CD4-positive, alpha-beta T cell treated with Interferon gamma for 1 hour (primary cell): ENCODE measurements at places on chromosomes 2 and 18.
A peak's percentile ranks its signal among the peaks of the same experiment; 100 is the strongest.

- DNase-seq: peak; percentile 56
These were observed 73.8 kb downstream of the HDAC4 start for GRCh38 chr2:239326831-239327535.

GRCh38 chr18:36274083-36274715 is 23.3 kb upstream of the FHOD3 start:
- no peak for DNase-seq

GRCh38 chr2:27099334-27099955 is 12.9 kb downstream of the KHK start:
- DNase-seq: no peak

GRCh38 chr18:48133671-48134251 is 203.3 kb upstream of the SMAD2 start:
- no peak for DNase-seq

- DNase-seq: no peak
These were observed 24.9 kb downstream of the CERS6 start for GRCh38 chr2:168480825-168481585.

GRCh38 chr2:29509397-29509796 is 394.2 kb downstream of the CLIP4 start:
- DNase-seq: no peak

DNA sequence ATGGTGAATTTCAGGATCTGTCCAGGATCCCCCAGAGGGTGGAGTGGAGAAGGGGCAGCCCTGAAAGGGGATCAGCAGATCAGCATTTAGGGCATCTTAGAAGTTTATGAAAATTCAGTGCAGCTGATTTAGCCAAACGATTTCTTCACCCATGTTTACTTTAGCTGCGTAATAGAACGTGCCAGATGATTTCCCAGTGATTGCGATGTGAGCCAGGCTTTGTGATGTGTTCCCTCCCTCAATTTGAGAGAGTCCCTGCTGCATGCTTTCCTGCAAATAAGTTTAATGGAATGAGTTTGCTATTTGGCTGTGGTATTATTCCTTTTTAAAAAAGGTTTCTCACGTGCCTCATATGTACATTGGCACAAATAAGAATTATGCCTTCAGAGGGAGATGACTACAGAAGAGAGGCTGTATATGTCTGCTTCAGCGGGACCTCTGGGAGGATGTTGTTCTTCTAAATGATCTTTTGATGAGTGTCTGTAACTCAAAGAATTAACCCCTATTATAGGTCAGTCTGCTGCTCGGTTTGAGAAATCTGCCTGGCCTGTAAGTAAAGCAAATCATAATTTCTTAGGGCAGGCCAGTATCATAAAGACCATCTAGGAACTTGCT is 111.9 kb downstream of the MRO start:
- no peak for DNase-seq

DNA sequence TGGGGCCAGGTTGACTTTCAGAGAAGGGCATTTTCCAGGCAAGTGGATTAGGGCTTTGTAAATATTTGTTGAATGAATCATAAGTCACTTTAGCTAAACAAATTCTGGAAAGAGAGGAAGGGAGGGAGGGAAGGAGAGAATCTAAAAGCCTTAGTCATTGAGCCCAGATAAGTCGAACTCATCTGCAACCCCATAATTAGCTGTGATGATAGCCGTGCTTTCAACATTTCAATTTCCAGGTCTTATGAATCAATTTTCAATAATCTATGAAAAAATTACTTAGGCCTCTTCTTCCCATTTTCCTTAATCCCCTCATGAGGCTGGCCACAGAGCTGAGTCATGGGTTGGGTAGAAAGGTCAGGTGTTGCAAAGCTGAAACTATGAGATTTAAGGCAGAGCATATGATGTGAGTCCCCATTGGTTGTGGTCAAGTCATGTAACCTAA is 111.9 kb upstream of the MAPRE2 start:
- DNase-seq: no peak

GRCh38 chr2:12320027-12320734 is 396.6 kb upstream of the TRIB2 start:
- no peak for DNase-seq

- DNase-seq: no peak
These were observed 90.2 kb upstream of the SPATS2L start for GRCh38 chr2:200216310-200216709.

DNA sequence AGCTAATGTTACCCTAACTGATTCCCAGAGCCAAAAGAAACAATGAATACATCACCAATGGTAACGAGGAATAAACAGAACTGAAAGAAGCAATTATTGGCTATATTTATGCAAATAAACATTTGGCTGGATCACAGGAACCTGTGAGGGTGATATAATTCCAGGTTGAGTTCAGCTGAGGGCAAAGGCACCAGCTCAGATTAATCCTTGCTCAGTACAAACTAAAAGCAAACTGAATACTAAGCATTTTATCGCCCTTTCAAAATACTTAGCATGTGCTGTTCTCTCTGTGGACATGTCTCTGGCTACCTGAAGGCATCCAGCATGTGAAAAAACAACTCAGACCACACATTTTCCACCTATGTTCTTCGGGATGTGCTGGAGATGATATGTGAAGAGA is 791.7 kb downstream of the METTL4 start:
- no peak for DNase-seq

- no peak for DNase-seq
These were observed 232.7 kb upstream of the COPS8 start for GRCh38 chr2:236852977-236853374.

DNA sequence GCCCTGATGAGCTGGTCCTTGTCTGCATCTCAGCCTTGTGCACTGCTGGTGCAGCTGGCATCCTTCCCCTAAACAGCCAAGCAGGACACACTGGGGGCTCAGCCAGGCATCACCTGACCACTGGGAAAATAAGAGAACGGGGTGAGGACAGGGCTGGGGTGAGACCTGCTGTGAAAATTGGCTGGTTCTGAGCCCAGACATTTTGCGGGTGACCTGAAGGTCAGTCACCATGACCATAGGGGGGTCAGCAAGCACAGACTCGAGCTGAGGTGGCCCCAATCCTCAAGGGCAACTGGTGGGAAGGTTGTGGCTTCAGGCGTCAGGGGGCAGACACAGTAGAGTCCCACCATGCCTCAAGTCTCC is 144.9 kb upstream of the TWIST2 start:
- DNase-seq: no peak

DNA sequence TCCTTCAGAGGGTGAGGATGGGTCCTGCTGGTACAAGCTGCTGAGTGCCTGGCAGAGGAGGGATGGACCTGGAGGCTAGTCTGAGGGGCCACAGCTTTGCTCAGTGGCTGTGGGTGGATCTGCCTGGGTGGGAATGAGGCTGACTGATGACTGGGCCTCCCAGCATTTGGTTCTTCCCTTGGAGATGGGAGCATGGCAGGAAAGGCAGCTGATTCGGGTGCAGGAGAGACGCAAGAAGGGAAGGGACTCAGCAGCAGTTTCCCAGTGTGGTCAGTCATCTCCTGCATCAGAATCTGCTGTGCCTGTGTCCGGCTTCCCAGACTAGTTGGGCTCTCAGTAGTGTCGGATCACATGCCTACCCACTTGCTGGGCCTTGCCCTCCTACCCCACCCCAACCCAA is 7.3 kb downstream of the WIPF1 start:
- no peak for DNase-seq

- DNase-seq: no peak
These were observed 16.2 kb upstream of the MBD2 start for GRCh38 chr18:54240629-54241107.

DNA sequence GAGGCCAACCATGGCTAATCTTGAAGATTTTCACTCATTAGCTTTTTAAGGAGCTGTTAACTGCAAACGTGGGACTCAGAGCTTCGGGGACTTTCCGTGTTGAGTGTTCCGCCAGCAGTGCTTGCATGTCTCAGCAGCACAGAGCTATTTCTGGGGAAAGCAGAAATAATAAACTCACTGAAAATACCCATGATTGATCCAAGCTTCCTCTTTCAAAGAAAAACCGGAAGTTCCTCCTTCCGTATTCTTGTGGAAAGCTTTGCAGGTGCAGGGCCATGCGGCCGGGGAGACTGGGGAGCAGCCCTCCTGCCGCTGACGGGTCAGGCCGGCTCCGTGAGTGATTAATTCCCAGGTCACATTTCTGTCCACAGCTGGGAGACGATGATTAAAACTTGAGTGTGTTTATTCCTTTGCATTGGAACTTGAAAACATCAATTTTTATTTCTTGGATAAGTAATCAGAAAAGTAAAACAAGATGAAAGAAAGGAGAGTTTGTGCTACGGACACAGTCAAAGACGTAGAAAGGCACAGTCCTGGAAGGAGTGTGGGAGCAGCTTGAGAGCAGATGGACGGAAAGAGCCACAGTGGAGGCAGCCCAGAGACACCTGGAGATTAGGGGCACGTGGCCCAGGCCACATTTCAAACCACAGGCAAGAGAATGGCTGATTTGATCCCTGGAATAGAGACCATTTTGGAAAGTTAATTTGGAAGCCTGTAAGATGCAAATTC is 54.2 kb upstream of the CTDP1 start:
- DNase-seq: peak; percentile 61

GRCh38 chr2:69123182-69123581 is 110.2 kb downstream of the ANTXR1 start:
- DNase-seq: no peak

- DNase-seq: no peak
These were observed 37.2 kb downstream of the ITGA6 start for GRCh38 chr2:172464400-172465129.

DNA sequence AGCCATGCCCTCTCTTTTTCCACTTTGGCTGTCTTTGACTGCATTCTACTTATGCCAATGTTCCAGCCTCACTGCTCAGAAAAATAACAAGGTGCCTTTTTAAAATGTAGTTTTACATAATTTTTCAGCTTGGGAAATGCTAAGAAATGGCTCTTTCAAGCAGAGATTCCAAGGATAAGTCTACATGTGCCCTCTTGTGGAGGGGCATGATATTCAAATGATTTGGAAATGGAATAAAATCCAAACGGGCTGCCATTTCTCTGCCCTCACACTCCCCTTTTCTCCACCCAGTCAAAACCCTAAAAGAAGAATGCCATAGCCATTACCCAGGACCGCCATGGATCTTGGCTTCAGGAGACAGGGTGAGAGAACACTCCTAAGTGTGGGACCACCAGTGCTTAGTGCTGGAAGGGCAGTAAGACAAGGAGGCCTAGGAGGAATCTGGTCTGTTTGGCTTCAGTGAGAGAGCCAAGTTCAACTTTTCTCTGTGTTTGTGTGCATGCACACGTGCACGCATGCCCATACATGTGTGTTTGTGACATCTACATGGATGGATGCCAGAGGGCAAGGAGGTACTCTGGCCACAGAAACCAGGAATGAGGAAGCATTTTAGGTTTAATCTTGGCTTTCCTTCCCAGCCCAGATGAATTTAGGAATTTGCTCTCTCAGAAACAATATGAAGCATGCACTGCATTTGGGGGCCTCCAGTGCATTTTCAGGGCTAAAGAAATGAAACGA is 174.0 kb upstream of the SLC14A2 start:
- no peak for DNase-seq

- DNase-seq: no peak
These were observed 27.3 kb upstream of the INHBB start for GRCh38 chr2:120318626-120319025.

- DNase-seq: no peak
These were observed 190.6 kb upstream of the SPRED2 start for GRCh38 chr2:65622951-65623535.

GRCh38 chr2:88114889-88115288 is 13.0 kb downstream of the FABP1 start:
- no peak for DNase-seq

- no peak for DNase-seq
These were observed 40.1 kb upstream of the NPAS2 start for GRCh38 chr2:100779908-100780202.

DNA sequence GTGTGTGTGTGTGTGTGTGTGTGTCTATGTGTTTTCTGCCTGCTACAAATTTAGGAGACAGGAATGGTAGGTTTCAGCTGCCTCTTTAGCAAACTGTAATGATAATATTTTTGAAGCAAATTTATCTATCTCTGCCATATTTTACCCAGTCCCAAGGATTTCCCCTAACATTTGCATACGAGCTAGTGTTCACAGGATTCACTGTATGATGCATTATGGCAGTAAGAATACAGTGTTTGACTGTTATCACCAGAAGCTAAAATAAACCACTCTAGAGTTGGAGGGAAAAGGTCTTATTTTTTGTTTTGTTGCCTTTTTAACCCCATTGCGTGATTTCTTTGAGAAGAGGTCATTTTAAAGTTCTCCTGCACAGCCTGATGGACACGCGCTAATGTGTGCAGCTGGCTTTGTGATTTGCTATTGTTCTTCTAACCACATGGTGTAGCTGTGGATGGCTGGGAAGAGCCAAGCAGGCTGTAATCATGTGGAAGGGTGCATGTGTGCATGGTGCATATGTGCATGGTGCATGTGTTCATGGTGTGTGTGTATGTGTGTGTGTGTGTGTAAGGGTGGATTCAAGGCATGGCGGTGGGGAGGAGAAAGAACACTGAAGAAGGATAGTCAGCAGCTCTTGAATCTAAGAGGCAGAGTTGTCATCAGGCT is 62.4 kb downstream of the PLB1 start:
- no peak for DNase-seq

GRCh38 chr18:74534981-74535649 is 815 bp downstream of the CNDP1 start:
- no peak for DNase-seq

DNA sequence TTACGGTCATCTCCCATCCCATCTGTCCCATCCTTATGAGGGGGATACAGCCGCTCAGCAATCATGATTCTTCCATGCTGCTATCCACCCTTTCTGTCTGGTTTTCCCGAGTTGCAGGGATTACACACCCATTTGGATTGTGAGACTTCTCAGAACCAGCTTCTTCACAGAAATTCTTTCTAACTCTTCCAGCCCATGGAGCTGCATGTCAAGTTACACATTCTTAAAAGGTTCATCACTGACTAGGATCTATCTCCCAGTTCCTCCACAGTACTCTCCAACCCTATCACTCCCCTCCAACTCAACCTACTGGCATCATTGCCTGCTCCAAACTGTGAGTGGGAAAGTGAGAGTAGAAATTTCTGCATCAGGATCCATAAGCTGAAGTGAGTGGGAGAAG is 558.2 kb upstream of the TNP1 start:
- no peak for DNase-seq

DNA sequence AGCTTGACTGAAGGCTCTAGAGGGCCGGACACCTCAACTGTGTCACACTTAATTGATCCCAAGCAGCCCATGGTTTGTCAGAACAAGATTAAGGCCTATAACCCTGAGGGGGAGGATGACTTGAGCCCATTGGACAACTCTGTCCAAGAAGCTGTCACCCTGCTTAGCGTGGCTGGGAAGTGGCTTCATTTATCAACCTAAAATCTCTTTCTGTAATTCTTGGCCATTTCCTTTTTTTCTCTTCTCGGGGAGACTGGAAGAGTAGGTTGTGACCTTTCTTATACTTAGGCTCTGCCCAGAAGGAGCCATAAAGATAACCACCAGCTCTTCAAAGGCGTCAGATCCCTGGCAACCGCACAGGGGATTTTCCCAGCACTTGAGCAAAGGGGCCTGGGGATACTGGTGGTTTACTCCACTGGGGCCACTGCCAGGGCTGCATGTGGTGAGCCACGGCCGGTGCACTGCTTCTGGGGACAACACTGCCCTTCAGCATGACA is 265.5 kb downstream of the CYRIA start:
- no peak for DNase-seq

DNA sequence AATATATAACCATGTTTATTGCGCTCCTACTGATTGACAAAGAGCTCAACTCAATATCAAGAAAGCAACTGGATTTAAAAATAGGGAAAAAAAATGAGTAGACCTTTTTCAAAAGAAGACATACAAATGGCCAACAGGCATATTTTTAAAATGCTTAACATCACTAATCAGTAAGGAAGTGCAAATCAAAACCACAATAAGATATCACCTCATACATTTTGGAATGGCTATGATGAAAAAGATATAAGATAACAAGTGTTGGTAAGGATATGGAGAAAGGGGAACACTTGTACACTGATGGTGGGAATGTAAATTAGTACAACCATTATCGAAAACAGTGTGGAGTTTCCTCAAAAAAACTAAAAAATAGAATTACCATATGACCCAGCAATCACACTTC is 5.6 kb upstream of the GALNT5 start:
- no peak for DNase-seq
